ENCODE measurements at places on chromosomes 2 and 18.

GRCh38 chr2:216670266-216671080 is 24.9 kb downstream of the IGFBP5 start:
- peak; percentile 67 for DNase-seq

DNA sequence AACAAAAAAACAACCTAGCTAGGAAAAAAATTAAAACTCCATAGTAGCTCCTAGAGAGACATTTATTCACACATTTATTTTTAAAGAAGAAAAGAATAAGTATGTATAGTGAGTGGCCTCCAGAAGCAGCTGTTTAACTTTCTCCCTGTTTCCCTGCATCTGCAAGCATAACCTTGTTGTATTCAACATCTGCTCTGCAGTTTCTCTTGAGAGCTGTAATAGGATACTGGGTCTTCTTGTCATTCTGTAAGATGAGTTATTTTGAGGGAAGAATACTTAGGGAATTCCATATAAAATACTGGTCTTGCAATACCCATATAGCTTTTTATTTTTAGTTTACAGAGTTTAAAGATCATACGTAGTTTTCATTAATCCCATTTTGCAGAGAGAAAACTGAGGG is 246.6 kb downstream of the LRRTM1 start:
- no peak for DNase-seq

DNA sequence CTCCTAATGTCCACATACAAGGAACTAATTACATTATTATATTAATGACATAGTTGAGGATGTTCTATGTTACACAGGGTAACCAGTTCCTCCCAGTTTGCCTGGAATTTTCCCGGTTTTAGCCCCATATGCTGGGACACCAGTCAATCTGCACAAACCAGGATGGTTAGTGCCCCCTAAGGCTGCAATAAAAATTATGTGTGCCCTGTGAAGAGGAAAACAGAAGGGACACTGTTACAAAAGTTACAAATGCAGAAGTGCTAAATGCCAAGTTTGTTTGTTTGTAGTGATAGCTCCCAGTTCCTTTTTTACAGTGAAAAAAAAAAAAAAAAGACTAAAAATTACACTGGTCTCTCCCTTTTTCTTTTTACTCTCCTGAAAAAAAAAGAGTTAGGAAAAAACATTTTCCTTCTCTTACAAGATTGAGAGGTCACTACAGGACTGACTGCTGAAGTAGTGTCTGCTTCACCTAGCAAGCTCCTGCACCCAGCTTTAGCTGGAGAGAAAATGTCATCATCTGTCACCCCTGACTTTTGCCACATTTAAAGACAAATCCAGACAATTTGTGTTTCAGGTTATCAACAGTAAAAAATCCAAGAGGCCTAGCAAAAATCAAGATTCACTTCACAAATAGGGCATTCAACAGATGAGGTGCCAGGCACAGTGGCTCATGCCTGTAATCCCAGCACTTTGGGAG is 3.2 kb downstream of the ANKRD44 start:
- DNase-seq = no peak

- DNase-seq = no peak
These were observed 120.2 kb downstream of the ATAD2B start for GRCh38 chr2:23806665-23807249.

- DNase-seq = no peak
These were observed 22.5 kb upstream of the CDKL4 start for GRCh38 chr2:39266139-39266805.

GRCh38 chr2:171154348-171154747 is 6.3 kb downstream of the TLK1 start:
- DNase-seq = no peak

DNA sequence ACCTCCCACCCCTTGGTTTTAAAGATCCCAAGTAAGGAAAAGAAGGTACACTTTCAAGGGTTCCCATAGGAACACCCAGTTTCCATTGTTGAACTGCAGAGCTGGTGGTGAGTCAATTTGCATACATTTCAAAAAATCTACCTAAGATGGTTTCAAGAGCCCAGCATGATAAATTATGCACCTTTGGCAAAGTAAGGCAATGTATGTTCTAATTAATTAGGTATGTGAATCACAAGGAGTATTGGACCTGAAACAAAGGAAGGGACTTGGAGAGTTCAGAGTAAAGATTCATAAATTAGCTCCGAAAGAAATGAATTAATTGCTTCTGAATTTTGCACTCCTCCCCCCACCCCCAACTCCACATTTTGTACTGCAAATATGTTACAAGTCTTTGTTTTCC is 459.7 kb downstream of the LRATD1 start:
- DNase-seq = no peak
